GM13976 (cell line): ENCODE measurements at places on chromosomes 1 and 21.

GRCh38 chr1:213840575-213840974, 147.2 kb upstream of the PROX1 start:
- no peak for DNase-seq

- DNase-seq = no peak
Measured at GRCh38 chr1:40599926-40600325, 65.6 kb downstream of the RIMS3 start.

- no peak for DNase-seq
Measured at GRCh38 chr1:99546432-99547416, 99.2 kb upstream of the PALMD start.

GRCh38 chr1:169487133-169487532, 1.4 kb upstream of the SLC19A2 start:
- no peak for DNase-seq

DNA sequence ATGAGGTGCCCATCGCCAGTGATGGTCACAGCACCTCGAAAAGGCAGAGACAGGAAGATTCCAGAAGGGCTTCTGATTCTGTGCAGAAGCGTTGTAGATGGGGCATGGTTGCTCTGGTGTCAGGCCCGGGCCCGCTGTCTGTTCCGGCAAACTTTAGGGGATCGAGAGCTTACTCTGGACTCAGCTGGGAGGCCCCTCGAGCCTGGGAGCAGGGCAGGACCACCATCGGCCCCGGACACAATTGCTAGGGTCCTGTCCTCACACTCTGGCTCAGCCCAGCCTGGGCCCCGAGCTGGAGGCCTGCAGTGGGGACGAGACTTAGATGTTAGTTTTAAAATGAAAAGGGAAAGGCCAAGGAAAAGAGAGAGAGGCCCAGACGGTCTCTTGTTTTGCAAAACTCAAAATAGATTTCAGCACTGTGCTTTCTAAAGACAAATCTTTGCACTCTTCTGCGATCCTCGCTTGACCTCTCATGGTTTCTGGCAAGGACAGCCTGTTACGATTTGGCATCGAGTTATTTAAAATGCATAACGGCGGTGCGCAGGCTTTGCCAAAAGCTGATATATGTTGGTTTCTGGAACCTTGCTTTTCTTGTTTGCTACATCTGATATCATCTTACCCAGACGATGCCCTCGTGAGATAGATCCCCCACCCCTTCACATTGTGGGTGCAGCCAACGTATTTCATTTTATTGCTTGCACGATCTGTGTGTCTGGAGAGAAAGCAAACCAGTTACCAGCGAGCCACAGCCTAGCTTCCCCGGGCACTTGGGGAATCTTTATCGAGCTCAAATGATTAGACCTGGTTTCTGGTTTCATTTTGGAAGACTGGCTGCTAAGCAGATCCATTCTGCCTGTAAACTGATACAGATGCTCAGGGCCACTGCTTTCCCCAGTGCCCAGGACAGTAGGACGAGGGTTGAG, 58.0 kb downstream of the PRDM16 start:
- no peak for DNase-seq

DNA sequence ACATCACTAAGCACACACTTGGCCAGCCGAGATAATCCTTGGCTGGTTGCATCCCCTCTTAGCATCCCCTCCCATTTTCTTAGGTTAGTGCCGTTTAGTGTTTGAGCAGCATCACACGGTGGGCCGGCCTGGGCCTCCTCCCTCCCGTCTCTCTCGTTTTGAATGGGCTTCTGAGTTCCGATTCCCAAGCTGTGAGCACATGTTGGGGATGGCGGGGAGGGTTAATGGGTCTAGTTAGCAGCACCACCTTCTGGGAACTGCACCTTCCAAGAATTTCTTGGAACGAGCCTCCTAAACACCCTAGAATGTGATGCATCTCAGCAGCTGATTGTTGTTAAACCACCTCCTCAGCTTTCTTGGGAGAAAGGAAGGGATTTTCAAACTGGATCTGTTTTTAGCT, 73.3 kb downstream of the CNIH3 start:
- no peak for DNase-seq

GRCh38 chr1:56570924-56571372, 8.4 kb downstream of the PLPP3 start:
- DNase-seq = no peak

GRCh38 chr1:34587761-34588160, 167.1 kb upstream of the GJB5 start:
- no peak for DNase-seq

DNA sequence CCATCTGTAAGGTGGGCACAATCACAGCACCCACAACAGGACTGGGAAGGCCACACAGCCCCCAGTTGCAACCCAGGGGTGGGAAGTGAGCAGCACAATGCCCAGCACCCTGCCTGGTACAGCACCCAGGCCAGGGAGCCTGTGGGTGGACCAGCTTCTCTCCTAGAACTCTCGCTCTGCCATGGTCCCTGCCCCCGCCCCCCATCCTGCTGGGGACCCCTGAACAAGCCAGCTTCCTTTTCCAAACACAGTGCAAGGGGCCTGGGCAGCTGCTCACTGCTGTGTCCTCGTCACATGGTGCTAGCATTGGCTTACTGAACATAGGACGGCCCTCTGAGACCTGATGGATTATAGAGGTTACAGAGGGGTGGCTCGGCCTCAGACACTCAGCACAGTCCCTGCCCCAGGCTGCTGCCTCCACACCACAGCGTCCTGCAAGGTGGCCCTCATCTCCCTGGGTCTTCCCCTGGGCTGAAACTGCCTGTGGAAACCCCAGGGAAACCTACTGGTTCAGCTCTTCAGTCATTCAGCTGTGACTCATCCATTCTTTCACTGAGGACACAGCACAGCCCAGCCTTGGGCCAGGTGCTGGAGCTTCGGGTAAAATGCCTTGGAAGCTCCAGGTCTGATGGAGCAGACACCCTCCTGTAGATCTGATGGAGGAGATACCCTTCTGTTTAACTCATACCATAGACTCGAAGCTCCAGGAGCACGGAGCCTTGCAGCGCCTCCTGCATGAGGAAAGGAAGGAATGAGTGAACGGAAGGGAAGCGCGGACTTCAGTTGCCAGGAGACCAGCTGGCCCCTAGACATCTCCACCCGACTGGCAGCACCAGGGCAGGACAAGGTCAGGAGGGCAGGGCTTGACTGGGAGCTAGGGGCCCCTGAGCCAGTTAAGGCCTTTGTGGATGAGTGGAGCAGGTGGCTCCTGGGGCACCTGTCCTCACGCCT, 8.1 kb upstream of the PRDM16 start:
- DNase-seq = no peak

DNA sequence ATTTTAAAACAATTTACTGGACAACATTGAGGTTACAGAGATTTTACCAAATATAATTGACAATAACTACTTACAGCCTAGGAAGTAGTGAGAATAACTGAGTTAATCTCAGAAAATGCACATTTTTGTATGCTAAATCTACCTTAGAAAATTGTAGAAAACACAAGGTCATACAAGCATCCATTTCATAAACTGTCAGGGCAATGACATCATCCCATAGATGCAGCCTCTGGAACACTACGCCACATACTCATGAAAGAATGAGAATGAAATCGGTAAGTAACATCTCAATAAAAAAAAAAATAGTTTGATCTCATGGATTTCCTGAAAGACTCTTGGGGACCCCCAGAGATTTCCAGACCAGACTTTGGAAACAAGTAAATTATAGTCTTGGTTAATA, 28.9 kb upstream of the BARHL2 start:
- no peak for DNase-seq

DNA sequence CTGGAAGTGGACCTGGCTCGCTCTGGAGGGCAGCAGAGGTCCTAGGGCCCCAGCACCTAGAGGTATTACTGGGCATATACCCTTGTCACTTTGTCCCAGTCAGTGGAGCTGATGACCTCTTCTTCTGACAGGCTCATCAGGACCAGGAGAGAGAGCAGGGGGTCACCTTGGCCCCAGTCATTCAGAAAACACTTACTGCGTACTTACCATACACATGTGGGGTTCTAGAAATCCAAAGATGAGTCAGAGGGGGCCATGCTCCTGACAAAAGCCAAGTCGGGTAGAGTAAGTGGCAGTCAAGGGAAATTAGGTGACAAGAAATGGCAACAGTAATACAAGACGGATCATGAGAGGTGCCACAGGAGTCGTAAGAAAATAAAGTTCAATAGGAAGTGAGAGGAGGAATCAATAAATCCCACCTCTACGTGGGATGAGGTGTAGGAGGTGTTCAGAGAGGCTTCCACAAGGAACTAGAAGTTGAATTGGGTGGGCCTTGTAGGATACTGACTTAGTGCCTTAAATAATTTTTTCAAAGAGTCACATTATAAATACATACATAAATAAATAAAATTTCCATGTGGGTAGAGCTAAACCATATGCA, 6.8 kb downstream of the KCNC4 start:
- no peak for DNase-seq

- DNase-seq = no peak
Measured at GRCh38 chr1:178300352-178300699, 196.4 kb downstream of the CLEC20A start.

DNA sequence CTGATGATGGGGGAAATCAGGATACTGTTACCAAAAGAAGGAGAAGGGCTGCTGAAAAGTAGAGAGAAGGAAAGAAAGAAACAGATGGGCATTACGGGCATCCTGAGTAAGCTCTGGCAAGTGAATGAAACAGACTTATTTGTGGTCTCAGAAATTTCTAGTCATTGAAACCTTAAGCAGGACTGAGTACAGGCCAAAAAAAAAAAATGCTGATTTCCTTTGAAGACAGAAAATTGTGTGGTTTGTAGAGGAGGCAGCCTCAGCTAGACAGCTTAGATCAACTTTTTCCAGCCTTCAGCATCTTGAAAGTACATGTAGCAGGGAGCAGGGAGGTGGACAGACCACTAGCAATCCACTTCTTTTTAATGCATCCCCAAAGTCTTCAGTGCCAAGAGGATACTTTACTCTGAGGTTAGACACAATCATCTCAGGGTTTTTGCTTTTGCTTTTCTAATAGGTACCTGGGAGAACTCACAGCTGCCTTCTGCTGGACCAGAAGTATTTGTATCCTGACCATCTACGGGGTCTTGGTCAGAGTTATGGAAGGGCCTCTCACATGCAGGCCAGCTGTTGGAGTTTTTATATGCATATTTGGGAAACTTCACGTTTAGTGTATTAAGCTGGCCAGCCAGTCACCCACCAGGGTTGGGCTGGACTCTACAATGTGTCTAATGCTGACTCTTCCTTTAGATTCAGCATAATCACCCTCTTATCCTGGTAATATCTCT, 10.6 kb upstream of the CAPZB start:
- DNase-seq = no peak

DNA sequence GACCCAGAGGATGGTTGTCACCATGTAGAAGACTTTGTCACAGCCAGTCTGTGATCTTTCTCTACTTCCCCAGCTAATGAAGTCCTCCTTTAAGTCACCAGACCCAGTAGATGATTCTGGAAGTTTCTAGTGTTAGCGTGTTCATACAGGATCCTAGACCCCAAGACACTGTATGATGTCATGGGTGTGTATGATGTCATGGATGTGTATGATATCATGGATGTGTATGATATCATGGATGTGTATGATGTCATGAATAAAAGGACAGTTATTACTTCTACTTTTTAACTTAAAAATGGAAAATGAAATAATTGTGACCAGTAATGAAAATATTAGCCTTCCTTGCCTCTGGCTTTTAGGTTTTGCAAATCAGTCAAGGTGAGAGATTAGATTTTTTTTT, 260.0 kb downstream of the FMN2 start:
- no peak for DNase-seq

DNA sequence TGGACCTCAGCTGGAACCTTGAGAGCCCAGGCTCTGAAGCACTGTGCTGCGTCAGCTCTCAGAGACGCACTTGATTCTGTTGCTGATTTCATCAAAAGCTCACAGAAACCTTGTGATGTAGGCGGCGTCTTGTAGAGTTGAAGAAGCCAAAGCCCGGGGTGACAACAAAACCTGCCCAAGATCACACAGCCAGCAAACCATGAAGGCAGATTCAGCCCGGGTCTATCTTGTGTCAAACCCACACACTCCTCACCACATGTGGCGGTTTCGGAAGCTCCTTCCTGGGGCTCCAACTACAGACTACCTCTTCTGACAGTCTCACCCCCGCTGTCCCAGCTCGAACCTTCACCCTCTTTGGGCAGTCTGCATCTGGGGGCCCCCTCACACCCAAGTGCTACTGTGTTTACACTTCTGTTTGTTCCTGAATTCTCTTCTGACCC, 50.4 kb downstream of the TENT5C start:
- DNase-seq = peak; percentile 55

- no peak for DNase-seq
Measured at GRCh38 chr1:163056831-163057230, 12.3 kb upstream of the RGS4 start.

DNA sequence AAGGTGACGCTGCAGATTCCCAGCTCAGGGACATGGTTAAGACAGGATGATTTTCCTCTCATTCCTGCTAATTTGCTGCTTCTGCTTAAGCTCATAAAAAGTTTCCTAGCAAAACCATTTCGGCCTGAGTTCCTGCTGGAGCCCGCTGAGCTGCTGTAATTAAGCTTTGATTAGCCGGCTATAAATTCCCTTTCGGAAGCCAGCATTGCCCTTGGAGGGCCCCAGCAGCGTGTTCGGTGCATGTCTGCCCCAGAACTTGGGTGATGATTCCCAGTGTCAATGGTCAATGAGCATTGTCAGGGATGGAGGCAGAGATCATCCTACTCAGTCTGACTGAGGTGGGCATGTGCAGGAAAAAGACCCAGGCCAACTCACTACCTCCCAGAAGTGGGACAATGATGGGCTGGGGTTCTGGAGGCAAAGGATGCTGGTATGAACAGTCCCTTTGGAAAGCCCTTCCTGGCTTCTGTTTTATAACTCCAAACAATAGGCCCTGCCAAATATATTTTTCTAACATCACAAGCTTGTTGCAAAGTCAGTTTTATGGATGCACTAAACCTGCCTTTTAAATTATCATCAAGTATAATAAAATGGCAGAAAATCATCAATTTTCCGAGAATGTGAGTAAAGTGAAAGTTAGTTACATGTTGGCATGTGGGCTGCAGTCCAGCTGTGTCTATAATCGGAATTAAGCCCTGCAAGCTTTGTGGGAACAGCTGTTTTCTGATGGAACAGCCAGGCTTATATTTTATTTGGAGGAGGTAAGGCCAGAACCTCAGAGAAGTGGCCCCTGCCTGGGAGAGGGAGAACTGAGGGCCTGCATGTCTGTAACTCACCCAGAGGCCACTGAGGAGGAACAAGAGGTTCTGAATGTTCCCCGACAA, 257.1 kb downstream of the GRIK3 start:
- no peak for DNase-seq

- DNase-seq = no peak
Measured at GRCh38 chr1:51833700-51834099, 44.8 kb downstream of the NRDC start.

DNA sequence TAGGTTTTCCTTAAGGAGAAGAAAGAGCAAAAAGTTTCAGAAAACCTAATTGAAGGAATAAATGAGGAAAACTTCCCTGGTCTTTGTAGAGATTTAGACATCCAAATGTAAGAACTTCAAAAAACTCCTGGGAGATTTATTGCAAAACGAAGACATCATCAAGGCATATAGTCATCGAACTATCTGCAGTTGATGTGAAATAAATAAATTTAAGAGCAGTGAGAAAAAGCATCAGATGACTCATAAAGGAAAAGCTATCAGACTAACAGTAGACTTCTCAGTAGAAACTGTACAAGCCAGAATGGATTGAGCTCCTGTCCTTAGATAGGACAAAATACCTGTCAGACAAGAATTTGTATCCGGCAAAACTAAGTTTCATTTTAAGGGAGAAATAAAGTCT, 569.4 kb upstream of the ADAMTS5 start:
- no peak for DNase-seq

- DNase-seq = peak; percentile 18
Measured at GRCh38 chr1:161200421-161200991, 1.7 kb upstream of the ADAMTS4 start.

- DNase-seq = no peak
Measured at GRCh38 chr1:53484705-53485477, 25.7 kb downstream of the DMRTB1 start.

- DNase-seq = no peak
Measured at GRCh38 chr1:64539781-64540218, 69.9 kb downstream of the CACHD1 start.
